ENCODE measurements at places on chromosomes 16 and 17.

DNA sequence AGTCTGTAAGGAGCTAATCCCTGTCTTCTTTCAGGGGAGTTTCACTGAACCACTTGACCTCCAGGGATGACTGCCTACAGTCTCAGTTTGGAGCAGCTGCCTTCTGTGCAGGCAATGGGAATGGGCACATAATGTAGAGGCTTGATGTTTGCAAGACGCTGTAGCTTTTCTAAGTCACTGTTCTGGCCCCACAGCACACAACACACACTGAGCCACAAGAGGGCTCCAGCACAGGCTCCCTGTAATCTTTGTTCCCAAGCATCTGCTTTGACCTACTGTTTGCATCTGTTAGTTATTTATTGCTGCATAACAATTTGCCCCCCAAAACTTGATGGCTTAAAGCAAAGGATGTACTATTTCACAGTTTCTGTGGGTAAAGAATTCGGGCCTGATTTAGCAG, 419.0 kb upstream of the ASIC2 start:
- no peak for DNase-seq

GRCh38 chr16:69917739-69918138, 33.4 kb upstream of the CLEC18A start:
- no peak for DNase-seq

- DNase-seq = no peak
Measured at GRCh38 chr17:60748204-60748603, 70.6 kb downstream of the BCAS3 start.

DNA sequence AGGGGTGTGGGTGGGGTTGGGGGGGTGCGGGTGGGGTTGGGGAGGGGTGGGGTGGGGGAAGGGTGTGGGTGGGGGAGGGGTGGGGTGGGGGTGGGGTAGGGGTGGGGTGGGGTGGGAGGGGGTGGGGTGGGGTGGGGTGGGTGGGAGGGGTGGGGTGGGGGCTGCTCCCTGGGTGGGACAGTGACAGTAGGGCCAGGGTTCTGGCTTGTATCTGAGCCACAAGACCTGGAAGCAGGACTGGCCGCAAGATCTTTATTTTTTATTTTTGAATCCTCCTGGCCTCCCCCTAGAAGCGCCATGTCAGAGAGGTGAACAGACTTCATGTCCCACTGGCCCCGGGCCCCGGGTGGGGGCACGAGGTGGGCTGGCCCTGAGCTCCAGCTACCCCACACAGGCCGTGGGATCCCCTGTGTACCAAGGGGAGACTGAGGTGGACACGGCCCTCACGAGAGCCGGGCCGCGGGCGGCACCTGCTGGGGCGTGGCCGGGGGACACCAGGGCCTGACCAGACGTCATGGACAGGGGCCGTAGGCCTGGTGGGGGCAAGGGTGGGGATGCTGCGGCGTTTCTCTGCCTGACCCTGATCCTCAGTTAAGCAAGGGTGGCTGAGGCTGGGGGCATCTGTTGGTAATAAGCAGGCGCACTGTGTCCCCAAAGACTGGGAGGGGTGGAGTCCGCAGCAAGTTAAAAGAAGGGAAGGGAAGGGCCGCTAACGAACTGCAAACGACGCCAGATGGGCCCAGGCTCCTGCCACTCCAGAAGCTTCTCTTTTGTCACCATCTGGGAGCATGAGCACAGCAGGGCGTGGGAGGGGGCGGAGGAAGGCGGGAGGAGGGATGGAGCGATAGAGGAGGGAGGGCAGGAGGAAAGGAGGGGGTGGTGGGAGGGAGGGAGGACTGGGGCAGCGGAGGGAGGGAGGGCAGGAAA, 22.3 kb upstream of the PABPN1L start:
- DNase-seq = no peak

DNA sequence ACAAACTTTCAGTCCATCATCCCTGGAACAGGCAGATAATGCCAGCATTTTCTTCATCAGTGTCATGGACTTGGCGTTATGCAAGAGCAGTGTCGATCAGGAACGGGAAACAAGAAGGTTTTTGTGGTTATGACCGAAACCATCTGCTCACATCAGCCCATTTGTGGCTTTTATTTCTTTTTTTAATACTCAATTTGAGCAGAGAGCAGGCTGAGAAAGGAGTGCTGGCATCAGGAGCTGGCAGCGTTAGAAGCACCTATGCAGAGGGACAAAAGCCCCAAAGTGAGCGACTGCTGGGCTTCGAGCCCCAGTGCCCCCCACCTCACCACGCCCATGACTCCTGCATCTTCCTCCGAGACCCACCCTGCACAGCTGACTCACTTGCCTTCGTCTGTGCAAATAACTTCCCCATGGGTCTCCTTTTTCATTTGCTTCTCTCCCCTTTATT, 16.2 kb upstream of the CD300E start:
- no peak for DNase-seq

GRCh38 chr17:43042025-43042628, 17.1 kb downstream of the RND2 start:
- DNase-seq = no peak

DNA sequence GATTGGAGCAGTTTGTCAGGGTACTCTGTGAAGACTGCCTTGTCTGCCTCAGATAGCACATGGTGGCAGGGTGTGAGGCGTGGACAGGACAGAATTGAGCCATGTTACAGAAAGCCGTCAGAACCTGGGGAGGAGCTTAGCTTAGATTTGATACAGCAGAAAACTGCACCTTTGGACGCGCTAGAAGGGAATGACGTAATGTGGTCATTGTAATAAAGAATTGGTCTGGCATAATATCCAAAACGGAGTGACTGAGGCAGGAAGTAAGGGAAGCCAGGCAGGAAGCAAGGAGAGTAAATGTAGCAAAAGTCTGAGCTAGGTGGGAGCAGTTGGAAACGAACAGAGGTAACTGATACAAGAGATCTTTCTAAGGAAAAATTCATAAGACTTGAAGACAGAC, 140.2 kb downstream of the CYB561 start:
- DNase-seq = no peak
